Tibial nerve (tissue), 4 donors: ENCODE measurements at places on chromosomes 3 and 15.

DNA sequence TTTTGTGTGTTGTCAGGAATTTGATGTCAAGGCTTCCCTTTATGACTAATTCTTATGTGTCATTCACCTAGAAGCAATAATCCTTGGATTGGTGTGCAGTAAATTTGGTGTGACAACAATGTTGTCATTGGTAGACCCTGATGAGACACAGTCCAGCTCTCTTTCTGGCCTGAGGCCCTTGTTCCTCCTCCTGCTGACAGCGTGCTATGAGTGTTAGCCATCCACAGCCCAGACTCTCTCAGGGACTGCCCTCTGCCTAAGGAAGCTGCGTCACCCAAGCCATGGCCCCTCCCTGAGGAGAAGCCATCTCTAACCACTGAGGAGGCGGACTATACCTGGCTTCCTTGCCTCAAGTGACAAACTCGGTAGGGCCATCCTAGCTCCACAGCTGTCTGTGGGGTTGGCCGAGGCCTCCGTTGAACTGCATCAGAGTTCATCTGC, 13.3 kb upstream of the TM4SF1 start:
- H3K36me3 ChIP-seq: no peaks in the 10 kb centered on the region
- H3K4me3 ChIP-seq: no peak overlapping the region
- H3K4me1 ChIP-seq: peaks cover 18% of the 10 kb centered on the region
- no peak overlapping the region for H3K27ac ChIP-seq

- H3K27ac ChIP-seq: no peak overlapping the region
- H3K36me3 ChIP-seq: no peaks in the 10 kb centered on the region
Observed at GRCh38 chr15:67013696-67014095, 51.7 kb upstream of the SMAD3 start.

DNA sequence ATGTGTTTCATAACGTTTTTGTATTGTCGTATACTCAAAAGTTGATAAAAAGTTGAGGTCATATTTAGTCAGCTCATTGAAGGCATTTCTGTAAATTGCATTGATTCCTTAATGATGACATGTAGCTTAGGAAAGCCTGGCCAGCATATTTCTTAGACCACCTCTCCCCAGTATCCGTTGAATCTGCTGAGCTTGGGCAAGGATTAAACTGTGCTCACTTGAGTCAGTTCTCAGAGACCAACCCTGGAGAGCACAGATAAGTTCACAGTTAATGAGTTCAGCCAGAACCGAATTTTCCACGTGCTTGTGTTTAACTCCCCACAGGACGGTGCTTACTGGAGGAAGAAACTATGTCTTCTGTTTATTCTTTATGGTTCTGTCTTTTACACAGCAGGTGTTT, 132.7 kb downstream of the SLC25A26 start:
- H3K36me3 ChIP-seq: no peaks in the 10 kb centered on the region
- no peaks in the 10 kb centered on the region for H3K4me1 ChIP-seq
- H3K4me3 ChIP-seq: no peak overlapping the region
- H3K27me3 ChIP-seq: no peaks in the 10 kb centered on the region

DNA sequence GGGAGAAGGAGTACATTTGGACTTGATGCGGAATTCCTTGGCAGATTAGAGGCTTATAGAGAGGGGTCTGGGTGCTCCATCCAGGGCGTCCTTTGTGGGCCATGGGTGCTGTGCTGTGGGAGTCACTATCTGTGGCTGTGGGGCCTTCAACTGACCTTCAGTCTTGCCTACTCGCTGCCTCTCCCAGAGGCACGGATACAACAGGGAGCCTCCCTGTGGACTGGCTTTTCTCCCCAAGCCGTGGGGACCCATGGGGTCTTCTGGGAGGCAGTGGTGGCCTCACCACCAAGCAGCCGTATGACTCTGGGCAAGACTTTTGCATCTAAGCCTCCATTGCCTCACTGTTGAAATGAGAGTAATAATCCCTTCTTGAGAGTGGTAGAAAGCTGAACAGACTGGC, 83.9 kb downstream of the PDCD6IP start:
- no peaks in the 10 kb centered on the region for H3K4me1 ChIP-seq
- no peaks in the 10 kb centered on the region for H3K27me3 ChIP-seq
- H3K4me3 ChIP-seq: no peak overlapping the region
- DNase-seq: no peak
- H3K36me3 ChIP-seq: no peaks in the 10 kb centered on the region

GRCh38 chr3:128553560-128553959, 60.6 kb upstream of the GATA2 start:
- no peak for DNase-seq
- H3K4me3 ChIP-seq: no peak overlapping the region
- peaks cover 39% of the 10 kb centered on the region for H3K27me3 ChIP-seq

DNA sequence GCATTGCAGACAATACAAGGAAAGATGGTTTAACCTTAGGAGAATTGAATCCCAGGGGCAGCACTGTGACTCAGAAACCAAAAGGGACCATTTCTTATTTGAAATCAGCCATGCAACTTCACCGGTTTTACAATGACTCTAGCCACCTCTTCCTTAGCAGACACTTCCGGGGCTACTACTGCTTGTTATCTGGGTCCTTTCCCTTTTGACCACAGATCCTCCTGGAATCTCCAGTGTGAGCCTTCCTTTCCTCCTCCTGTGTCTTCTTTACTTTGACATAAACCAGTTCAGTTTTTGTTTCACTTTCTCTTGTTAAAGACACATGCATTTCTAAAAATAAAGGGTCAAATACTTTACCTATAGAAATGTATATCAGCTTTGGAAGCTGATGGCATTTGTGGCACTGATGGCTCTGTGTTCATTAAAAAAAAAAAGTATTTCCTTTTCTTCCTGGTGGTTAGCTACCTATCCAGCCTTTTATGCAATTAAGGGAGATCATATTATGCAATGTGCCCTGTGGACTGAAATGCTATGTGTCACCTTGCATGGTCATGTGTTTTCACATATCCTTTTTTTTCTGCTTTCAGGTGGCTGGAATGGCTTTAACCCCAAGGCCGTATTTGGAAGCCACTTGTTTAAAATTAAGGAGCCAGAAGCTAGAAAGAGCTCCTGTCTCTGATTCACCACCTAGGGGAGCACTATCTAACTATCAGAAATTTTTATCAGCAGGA, 296.2 kb downstream of the CHL1 start:
- no peak overlapping the region for H3K4me3 ChIP-seq
- no peak overlapping the region for H3K27ac ChIP-seq
- H3K27me3 ChIP-seq: no peaks in the 10 kb centered on the region
- H3K4me1 ChIP-seq: no peaks in the 10 kb centered on the region
- H3K36me3 ChIP-seq: no peaks in the 10 kb centered on the region
